SJCRH30 (cell line): ENCODE measurements at places on chromosomes 12 and 14. TPM values are rescaled to one million over a fixed set of nuclear protein-coding genes. Genes with fewer than 3 reads are reported as not detected.

GRCh38 chr14:61281186-61281947 lies at the start of gene TMEM30B:
TMEM30B (minus strand) TSS chr14:61281338; CDS start chr14:61281147, 191 bp downstream.
- DNase-seq, result no peak

GRCh38 chr14:96277890-96278289 lies 21.9 kb downstream of the BDKRB1 start:
- DNase-seq, result no peak

GRCh38 chr12:128772249-128772648 lies 51.5 kb downstream of the SLC15A4 start:
- no peak for DNase-seq

DNA sequence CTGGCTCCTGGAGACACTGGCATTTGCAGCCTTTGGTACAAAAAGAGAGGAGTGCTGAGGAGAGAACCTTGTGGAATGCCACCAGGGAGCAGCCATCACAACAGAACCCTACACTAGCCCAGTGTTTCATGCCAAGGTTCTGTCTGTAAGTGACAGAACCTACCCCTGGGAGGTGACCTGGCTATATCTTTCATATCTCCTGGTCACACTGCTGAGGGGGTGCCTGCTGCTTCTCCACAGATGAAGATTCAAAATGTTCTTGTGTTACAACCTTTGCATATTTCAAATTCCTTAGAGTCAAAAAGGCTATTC lies 12.7 kb upstream of the EIF4B start:
- DNase-seq, result no peak

DNA sequence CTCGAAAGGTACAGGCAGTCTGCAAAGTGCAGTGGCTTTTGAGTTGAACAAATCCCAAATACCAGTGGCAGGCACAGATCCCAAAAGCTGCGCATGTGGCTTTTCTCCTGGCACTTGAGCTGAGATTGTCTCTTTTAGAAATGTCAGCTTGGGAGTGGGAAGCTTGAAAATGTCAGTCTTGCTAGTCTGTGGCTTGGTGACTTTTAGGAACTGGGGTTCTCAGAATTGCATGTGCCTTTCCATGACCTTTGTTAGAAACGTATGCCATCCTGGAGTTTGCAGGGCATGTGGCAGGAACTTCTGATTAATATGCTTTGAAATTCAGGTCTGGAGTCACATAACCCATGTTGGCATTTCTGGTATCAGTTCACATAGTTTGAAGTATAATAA lies 182.1 kb downstream of the CHST11 start:
- no peak for DNase-seq

DNA sequence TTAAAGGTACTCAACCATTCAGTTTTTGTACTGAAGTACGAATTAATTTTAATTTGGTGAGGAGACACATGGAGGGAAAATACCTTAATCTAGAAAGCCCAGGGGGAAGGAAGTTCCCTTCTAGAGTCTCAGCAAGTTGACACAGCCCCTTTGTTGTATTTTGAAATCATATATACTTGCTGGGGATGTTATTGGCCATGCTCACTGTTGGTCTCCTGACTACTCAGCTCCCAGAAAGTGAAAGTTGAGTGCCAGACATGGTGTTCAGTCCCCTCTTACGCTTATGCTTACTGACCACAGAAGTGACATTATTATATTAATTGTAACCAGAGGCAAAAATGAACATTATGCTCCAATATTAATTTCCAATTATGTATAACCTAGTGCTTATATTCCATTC lies 28.1 kb downstream of the ARF6 start:
- peak; percentile 19 for DNase-seq

DNA sequence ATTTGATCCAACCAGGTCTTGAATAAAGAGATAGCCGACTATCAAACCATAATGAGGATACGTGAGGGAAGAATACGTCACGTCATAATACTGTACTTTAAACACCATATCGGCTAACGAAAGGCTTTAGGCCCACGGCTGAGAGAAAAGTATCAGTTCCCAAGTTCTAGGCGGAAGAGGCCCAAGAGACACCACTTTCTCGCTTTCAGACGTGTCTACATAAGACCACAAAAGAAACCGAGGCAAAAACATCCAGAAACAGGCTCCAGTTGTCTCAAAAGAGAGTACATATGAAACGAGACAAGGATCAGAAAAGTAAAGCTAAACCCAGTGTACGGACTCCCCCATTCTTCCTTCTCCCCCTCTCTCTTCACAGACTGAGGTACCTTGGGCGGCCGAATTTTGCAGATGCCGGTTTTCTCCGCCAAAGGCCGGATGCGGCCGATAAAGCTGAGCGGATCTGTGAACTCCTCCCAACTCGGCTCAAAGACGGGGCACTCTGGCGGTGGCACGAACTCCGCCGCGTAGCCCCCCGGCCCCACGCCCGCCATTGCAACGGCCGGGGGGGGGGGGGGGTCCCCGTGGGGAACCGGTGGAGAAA lies 479 bp downstream of the KDM5A start:
- peak; percentile 26 for DNase-seq

- no peak for DNase-seq
These were observed 16.7 kb downstream of the SLC38A4 start for GRCh38 chr12:46808955-46809697.

DNA sequence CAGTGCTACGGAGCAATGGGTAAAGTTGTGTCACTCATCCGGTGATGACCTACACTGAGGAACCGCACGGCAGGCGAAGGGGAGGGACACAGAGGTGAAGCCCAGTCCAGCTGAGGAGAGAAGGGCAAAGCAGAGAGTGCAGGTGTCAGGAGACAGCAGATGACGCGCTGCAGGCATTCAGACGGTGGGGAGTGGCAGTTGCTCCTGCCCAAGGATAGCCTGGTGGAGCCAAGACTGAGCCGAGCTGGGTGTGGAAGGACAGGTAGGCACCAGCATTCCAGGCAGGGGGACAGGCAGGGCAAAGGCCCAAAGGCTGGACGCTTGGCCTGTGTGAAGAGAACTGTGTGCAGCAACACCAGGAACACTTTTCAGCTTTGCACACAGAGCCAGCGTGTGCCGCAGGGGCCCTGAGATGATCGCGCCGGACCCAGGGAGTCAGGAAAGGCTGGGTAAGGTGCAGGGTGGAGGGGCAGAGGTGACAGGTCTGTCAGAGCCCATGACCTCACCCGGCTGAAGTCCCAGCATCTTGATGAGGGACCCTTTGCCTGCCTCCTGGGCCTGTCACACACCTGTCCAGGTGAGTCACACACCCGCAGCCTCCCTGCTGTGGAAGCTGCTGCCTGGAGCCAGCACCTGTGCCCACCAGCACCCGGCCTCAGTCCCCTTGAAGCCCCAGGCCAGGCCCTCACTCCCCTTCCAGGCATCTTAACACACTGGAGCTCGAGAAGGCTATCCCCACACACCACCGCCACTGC lies 48.4 kb downstream of the TSPAN11 start:
- DNase-seq, result no peak

GRCh38 chr12:81465191-81465590 lies 294.0 kb downstream of the PPFIA2 start:
- no peak for DNase-seq

DNA sequence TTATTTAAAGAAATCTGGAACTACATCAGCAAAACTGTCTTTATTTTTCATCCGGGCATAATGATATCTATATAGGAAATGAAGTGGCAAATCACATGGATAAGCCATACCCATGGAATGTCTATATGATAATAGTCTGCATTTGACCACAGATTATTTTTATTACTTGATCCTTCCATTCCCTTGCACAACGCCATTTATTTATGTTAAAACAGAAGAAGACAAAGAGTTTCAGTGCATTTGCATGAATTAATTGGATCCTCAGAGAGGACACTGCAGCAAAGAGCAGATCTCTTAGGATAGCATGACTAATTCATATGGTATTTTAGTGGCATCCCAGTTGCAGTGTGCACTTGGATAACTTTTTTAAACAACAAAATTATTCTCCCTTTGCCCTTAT lies 345.0 kb downstream of the CCDC91 start:
- DNase-seq, result peak; percentile 10

DNA sequence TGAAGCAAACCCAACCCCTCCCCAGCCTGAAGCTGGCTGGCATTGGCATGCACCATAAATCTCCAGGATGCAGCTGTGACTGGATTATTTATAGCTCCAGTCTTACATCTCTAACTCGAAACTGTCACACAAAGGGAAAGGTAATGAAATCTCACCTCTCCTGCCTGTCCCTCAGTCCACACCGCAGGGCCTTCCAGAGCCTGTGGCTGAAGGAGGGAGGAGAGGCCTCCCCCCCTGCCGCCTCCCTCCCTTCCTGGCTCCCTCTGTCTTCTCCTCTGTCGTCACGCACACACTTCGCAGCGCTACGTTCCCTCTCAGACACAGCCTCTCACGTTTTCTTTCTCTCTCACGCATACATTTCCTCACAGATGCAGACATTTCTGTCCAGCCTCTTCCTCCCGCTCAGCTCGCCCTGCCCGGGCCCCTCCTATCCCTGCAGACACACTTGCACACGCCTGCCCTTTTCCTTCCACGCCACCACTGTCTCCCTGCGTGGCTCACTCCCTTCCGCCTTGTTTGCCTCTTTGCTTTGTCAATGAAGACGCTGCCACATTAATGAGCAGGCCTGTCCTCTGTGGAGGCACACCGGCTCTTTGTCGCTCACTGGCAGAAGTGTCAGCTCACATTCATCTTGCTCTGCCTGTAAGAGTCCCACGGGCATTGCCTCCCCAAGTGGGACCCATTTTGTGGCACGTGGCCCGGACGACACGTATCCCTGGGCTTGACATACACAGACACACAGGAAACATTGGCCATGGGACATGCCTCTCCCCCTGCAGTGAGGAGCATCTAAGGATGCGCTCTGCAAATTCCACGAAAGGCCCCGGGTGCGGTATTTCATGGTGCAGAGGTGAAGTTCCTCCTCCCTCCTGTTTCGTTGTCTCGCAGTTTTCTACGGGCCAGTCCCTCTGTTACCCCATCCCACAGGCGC lies 27.9 kb downstream of the IRF2BPL start:
- DNase-seq, result peak; percentile 56

RIMKLB gene
- total RNA-seq, result 47.7 and 63.1 TPM in 2 replicates

C3AR1 gene
- 0.06 and 0.08 TPM in 2 replicates for total RNA-seq

DNA sequence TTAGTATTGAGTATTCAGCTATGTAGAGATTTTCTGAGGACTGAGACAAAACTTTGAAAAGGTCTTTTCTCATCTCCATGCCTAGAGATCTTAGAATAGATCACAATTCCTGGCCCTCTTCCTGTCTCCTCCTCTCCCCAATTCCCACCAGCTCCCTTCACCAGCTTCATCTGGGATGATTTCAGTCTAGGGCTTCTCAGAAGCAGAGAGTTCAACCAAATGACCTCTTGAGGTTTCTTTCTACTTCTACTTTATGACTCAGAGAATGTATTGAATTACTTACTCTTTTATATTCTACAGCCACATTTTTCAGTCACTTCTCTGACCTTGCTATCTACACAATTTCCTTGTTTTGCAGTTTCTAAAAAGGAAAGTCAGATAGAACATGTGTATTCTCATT lies 19.4 kb upstream of the SNX6 start:
- no peak for DNase-seq
